ENCODE measurements at places on chromosomes 7 and 10.

GRCh38 chr10:122249303-122249850 lies 21.7 kb upstream of the BTBD16 start:
- DNase-seq = no peak

DNA sequence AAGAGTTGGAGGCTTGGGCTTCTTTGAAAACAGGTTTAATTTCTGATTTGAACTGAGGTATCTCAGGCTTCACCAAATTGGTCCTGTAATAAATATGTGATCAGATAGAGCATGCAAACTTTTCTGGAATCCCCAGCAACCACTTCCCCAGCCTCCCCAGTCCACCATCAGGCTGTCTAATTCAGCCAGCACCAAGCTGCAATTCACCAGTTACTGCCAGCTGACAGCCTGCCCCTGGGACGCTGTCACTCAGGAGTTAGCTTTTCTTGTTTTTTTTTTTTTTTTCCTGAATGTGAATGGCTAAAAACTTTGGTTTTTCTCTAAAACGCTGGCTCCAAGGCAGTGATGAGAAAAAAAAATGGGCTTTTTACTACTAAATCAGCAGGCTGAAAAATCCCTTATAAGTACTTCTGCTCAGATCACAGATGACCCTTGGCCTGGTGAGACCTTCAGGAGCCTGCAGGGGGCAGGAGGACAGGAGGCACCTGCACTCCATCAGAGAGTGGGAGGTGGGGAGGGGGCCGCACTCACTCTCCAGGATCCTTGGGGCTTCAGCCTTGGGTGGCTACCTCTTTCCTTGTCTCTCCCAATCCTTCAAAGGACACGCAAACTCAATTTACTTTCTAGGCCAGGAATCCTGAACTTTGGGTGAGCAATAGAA lies 349.4 kb downstream of the GATA3 start:
- DNase-seq = no peak

GRCh38 chr7:5647816-5648215 lies 133.6 kb downstream of the RNF216 start:
- no peak for DNase-seq

- no peak for DNase-seq
Measured at GRCh38 chr7:77441046-77441445, 24.9 kb upstream of the GSAP start.

DNA sequence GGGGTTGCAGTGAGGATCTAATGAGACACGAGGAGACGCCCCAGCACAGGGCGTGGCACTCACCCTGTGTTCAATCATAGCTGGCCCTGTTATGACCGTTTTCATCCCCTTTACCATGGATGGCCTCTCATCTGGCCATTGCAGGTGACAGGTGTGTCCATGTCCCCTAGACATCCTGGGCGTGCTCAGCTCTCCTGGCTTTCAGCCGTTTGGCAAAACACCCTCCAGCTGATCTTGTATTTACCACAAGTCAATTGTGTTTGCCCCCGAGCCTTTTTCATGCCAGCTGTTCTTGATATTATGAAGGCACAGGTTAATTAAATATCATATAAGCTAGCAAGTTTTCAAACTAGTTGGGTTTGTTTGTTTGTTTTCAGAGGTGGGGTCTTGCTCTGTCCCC lies 97.1 kb downstream of the CHST15 start:
- no peak for DNase-seq

DNA sequence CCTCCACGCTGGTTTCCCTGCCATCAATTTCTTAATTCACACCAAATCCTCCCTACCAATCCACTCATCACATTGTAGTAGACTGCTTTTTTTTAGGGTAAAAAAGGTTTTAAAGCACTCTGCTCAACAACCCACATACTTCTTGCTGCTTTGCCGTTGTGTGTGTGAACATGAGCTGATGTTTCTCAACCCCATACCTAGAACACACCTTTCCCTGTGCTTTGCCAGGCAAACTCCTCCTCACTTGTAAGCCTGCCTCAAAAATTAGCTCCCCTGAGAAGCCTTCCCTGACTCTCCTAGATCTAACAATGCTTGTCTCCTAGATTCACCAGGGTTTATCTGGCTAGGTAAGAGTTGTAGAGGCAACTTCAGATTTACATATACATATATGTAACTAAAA lies 119.0 kb upstream of the FAM133B start:
- DNase-seq = no peak

GRCh38 chr7:102111061-102112041 lies 175.3 kb upstream of the SH2B2 start:
- DNase-seq = no peak

- no peak for DNase-seq
Measured at GRCh38 chr10:104350127-104350635, 3.5 kb upstream of the CFAP58 start.

GRCh38 chr7:31828520-31828919 lies 141.5 kb downstream of the PPP1R17 start:
- DNase-seq = no peak

- no peak for DNase-seq
Measured at GRCh38 chr7:148084138-148084537, 506.4 kb upstream of the C7orf33 start.

DNA sequence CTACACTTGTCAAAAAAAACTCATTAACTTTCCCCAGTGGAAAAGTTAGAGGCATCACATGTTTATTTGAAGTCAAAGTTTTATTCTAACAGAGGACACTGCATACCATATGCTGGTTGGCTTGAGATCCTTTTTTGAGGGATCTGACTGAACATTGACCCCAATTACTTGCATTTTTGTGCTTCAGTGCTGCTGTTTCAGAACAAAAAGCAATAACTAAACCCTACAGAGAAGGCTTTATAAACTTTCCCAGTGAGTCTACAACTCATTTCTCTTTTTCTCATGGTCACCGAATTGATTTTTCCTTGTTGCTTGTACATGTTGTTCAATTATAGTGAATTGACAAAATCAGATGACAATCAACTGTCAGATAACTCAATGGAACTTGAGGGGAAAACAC lies 69.3 kb upstream of the PHYHIPL start:
- no peak for DNase-seq

GRCh38 chr7:46539892-46540483 lies 618.9 kb upstream of the IGFBP3 start:
- DNase-seq = no peak

DNA sequence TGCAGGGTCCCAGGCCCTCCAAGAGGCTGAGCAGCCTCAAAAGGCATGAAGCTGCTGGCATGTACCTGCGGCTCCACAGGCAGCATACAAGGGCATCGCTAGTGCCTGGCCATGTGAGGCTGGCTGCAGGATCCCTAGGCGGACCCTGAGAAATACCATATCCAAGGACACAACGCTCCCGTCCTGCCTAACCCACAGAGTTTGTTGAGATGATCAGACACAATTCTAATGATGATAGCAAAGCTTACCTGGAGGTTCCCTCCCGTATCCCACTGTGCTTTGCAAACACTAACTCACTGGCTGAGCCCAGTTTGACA lies 17.3 kb downstream of the CLRN3 start:
- DNase-seq = no peak

GRCh38 chr7:55073051-55073511 lies 54.3 kb downstream of the EGFR start:
- no peak for DNase-seq

GRCh38 chr7:53675835-53676234 lies 640.4 kb downstream of the POM121L12 start:
- DNase-seq = no peak

DNA sequence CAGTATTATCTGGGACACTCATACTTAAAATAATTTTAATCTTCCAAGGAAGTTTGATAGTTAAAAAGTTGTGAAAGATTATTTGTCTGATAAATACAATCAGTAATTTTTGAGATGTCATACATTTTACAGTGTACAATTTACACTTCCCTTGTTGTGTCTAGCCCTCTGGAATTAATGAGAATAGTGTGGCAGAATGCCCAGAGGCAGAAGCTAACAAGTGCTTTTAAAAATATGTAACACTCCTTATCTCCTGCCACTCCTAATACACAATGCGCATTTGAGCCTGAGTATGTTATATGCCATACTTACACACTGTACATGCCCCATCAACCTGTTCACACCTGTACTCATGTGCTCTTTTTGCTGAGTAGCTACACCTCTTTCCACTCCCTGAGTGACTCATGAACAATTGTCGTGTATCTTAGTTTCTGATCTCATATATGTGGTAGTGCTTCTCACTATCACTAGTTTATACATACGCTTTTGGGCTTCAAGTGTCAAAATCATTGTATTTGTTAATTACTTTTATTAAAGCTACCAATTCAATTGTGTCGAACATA lies 106.9 kb upstream of the GNAI1 start:
- no peak for DNase-seq

DNA sequence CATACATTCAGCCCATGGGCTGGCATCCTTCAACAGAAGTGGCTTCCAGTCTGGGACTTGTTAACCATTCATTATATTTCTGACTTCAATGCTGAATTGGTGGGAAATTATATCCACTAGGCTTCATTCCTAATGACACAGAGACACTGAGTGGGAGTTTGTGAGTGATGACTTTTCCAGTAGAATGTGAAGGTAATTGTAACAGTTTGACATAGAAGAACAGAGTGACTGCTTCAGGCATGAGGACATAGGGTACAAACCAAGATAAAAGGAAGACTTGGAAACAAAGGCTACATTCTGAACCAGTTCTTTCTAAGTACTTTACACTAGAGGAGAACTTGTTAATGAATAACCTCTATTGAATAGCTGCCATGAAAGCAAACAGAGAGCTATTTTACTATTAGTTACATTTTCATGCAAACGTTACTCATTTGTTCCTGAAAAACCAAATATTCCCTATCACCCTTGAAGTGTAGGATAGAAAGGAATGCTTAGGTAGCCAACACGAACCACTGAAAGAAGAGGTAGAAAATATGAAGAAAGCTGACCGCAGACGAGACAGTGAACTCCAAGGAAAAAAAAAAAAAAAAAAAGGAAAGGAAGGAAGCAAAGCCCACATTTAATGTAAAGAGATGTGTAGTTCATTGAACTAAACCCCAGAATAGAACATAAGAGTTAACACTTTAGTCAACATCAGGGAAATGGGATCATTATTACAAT lies 237.0 kb upstream of the SEMA3C start:
- DNase-seq = no peak

GRCh38 chr7:98974906-98975816 lies 96.8 kb downstream of the TRRAP start:
- no peak for DNase-seq

- DNase-seq = no peak
Measured at GRCh38 chr7:85226361-85227085, 39.7 kb upstream of the SEMA3D start.

DNA sequence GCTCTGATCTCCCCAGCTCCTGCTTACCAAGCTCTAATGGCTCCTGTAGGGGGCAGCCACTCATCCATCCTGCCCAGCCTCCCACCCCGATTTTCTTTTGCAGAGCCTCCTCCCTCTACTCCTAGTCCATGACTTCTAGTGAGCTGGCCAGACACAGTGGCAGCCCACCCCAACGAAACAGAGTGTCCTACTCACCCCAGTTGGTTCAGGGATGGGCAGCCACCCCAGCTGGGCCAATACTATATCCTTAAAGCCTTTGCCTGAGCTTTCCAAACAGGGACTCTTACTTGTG lies 77.1 kb downstream of the GRID1 start:
- no peak for DNase-seq

Data from activated T-helper 1 cell treated with Interleukin-2 at 50 U/mL for 16 hours (primary cell).